Common myeloid progenitor, CD34-positive (primary cell): ENCODE measurements at places on chromosomes 13 and 19.

GRCh38 chr13:112702341-112702985 is 12.6 kb downstream of the ATP11A start:
- DNase-seq = no peak

DNA sequence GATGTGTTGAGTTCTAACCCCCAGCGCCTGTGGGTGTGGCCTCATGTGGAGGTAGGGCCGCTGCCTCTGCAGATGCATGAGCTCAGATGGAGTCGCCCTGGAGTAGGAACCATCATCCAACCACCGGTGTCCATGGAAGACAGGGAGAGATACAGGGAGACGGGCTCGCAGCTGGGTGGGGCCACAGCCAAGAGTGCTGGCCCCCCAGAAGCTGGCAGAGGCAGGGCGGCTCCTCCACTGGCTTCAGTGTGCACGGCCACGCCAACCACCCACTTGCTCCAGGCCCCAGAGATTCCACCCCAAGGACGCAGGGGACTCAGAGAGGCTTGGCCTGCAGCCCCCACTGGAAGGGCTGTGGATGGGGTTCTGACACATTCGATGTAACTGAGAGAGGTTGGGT is 5.4 kb upstream of the MCF2L start:
- DNase-seq = no peak

- DNase-seq = no peak
Observed at GRCh38 chr13:39910041-39910440, 254.6 kb downstream of the COG6 start.

- DNase-seq = no peak
Observed at GRCh38 chr19:6793411-6793810, 20.9 kb downstream of the VAV1 start.

- DNase-seq = no peak
Observed at GRCh38 chr19:42378225-42379215, 11.6 kb downstream of the CNFN start.

GRCh38 chr13:50387051-50387581 is 371.9 kb downstream of the KCNRG start:
- peak; percentile 2 for DNase-seq

DNA sequence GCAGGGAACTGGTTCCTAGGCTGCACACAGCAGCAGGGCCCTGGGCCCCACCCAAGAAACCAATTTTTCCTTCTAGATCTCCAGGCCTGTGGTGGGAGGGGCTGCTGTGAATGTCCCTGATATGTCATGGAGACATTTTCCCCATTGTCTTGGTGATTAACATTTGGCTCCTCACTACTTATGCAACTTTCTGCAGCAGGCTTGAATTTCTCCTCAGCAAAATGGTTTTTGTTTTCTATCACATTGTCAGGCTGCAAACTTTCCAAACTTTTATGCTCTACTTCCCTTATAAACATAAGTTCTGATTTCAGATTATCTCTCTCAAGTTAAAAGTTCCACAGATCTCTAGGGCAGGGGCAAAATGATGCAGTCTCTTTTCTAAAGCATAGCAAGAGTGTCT is 310.2 kb upstream of the PCDH20 start:
- no peak for DNase-seq

DNA sequence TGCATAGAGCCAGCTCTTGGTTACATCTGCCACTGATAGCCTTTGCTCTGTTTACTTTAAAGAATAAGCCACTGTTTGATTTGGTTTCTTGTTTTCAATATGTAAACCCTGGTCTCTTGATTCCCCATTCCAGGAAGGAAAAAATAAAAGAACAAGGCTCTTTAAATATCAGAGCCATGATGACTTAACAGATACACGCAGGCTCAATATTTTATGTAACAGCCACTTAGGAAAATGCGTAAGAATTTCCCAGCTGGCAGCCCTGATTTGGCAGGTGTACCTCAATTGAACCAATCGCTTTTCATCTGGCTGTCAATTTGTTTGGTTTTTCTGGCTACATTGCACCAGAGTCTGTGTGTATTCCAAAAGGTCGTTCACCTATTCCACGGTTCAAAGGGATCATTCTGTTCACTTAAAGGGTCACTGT is 65.6 kb downstream of the IRS2 start:
- no peak for DNase-seq

DNA sequence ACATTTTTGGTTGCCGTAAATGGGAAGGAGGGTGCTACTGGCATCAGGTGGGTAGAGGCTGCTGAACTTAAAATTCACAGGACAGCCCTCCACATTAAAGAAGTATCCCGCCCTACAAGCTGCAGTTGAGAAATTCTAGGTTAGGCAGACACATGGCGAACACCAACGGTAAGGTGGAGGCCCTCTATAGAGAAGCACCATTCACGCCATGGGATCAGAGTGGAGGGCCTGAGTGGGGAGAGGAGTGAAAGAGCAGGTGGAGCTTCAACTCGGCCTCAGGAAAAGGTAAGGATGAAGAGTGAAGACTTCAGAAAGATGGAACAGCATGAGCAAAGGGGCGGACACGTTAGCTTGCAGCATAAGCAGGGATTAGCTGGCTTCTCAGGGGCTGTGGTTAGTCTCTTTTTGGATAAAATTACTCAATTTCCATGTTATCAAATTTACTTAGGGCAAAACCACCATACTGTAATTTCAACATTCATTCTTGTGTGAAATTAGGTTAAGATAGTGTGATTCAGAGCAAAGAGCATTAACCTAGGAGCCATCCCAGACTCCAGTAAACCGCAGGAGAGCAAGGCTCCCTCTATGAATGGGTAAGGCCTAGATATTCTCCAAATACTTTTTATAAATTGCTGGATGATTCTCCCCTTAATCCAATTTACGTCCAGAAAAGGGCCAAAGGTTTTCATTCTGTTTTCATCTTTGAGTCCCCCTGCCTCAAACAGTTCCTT is 1.2 kb downstream of the EEF1AKMT1 start:
- DNase-seq = no peak

DNA sequence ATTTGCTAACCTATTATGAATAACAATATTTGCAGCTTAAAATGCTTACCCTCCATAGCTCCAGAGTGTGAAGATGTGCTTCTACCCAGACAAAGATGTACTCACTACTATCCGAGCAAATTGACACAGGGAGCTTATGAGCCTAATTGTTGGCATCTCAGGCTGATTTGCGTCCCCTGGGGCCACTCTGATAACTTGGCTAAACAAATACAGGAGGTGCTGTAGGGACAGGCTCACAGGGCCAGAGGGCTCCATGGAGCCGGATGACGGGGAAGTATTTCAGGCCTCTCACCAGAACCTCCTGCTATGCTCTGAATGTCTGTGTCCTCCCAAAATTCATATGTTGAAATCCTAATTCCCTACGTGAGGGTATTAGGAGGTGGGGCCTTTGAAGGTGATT is 26.7 kb upstream of the C19orf12 start:
- no peak for DNase-seq

- DNase-seq = no peak
Observed at GRCh38 chr19:27868007-27868406, 1344.9 kb downstream of the UQCRFS1 start.

DNA sequence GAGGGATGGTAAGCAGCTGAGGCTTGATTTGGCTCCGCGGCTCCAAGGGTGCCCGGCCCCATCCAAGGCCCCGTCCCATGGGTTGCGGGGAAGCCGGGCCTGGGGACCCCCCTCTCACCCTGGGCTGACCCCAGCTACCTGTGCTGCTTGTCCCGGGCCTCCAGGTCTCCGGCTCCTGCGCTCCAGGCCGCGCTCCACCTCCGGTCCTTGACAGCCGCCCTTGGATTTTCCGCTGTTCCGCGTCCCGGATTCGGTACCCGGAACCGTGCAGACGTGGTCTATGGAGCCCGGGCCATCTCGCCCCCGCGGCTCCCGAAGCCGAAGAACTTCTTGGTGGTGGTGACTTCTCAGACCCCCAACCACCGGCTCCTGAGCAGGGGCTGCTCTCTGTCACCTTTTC is 48.3 kb upstream of the C1QTNF9B start:
- no peak for DNase-seq

GRCh38 chr19:45354241-45354842 is 13.8 kb downstream of the KLC3 start:
- no peak for DNase-seq

GRCh38 chr13:84810781-84811180 is 928.5 kb upstream of the SLITRK1 start:
- no peak for DNase-seq

GRCh38 chr19:3039125-3039524 is 10.0 kb upstream of the TLE2 start:
- DNase-seq = no peak

DNA sequence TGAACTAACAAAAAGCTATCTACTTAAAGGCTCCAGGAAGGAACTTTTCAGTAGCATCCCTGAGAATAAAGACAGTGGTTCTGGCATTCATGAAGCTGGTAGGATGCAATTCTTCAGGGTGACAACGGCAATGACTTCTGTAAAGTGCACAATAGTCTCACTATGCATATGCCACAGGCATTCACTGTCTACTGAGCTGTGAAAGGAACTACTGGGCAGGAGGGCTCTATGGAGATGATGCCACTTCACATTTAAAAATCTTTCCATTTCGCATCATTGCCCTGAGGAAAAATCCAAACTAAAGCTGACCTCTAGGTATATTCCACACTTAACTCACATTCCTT is 2020.6 kb upstream of the PCDH20 start:
- no peak for DNase-seq

DNA sequence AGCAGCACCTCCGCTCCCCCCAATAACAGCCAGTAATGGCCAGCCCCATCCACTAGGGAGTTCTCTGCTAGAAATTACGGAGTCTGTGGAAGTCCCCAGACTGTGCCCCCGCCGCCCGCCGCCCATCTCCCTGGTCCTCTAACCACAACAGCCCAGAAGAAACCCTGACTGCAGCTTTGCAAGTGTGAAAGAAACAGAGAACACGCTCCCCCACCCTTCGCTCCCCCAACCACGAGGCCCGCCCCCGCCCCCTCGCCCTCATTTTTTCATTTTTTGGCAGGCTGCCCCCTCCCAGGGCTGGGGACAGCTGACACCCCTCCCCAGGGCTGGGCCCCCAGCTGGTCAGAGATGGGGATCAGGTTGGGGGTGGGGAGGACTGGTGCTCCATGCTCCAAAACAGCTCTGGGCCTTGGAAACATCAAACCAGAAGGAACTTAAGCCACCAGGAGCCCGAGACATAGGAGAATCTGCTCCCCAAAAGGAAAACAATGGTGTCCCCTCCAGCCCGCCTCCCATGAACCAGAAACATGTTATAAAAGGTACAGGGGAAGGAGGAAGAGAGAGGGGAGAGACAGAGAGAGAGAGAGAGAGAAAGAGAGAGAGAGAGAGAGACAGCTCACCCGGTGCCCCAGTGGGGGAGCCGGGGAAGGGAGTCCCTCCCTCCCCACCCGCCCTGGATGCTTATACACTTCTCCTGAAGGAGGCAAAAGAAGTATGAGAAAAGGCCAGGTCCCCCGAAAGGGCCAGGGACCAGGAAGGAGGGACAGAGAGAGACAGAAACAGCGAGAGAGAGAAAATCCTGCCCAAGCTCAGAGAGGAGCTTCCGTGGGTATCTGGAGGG is 29.8 kb upstream of the ASF1B start:
- DNase-seq = peak; percentile 69

DNA sequence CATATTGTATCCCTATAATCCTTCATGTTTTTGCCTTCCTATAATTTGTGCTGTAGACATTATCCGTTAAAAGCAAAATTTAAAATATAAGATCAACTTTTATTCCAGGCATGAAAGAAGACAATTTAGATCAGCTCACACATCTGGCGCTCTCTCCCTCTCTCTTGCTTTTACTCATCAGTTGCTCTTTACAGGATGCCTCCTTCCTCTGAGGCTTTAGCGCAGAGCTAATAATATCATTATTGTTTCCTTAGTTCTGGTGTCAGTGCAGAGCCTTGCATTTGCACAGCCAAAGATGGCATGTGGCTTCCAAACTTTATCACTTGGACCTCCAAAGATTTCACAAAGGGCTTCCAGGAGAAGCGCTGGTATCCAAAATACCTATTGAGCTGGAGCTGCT is 295.1 kb downstream of the FGF9 start:
- DNase-seq = no peak

GRCh38 chr13:98942997-98943396 is 34.9 kb downstream of the DOCK9 start:
- no peak for DNase-seq

DNA sequence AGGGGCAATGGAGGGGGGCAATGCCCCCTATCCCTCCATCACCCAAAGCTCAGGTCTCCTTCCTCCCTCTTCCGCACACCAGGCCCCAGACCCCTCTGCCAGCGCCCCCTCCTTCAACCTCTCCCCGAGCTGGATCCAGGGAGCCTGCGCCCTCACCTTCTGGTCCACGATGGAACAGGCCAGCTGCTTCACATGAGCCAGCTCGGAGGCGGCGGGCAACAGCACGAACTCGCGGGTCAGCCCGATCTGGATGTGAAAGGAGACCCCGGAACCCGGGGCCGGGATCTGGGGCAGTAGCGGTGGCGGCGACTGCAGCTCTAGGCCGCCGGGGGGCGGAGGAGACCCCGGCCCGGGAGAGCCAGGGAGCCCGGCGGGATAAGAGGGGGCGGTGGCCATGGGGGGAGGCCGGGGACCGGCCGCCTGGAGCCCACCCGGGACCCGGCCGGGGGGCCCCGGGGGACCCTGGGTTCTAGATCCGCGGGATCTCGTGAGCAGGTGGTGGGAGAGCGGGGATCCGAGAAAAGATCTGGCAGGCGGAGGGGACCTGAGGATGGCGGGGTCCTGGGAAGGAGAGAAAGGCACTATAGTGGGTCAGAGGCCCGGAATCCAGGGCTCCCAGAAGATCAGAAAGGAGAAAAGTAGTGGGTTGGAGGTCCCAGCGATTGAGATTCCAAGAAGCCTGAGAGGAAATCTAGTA is 791 bp downstream of the PRKD2 start:
- DNase-seq = no peak

DNA sequence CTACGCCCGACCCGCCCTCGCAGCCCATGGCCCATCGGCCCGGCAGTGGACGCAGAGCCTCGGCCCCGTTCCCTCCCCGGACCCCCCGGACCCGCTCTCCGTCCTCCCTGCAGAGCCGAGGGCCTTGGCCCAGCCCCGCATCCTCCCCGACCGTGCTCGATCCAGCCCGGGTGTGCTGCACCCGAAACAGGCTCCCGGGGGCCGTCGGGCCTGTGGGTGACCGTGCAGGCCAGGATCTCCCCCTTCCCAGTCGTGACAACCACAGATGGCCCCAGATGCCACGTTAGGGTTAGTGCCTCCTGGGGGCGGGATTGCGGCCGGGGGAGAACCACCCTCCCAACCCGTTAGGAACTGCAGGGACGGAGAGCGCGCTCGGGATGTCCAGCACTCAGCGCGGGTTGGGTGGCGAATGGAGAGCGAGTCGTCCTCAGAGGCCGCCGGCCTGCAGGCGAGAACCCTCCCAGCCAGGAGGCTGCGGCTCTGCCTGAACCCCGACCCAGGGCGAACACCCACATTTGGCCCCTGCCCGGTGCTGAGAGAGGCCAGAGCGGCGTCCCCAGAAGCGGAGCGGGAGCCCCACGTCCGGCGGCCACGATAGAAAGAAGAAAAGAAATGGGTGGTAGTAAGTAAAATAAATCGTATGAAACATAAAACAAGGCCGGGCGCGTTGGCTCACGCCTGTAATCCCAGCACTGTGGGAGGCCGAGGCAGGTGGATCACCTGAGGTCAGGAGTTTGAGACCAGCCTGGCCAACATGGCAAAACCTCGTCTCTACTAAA is 6.7 kb upstream of the MADCAM1 start:
- DNase-seq = no peak
